ENCODE measurements at places on chromosomes 5 and 9.

DNA sequence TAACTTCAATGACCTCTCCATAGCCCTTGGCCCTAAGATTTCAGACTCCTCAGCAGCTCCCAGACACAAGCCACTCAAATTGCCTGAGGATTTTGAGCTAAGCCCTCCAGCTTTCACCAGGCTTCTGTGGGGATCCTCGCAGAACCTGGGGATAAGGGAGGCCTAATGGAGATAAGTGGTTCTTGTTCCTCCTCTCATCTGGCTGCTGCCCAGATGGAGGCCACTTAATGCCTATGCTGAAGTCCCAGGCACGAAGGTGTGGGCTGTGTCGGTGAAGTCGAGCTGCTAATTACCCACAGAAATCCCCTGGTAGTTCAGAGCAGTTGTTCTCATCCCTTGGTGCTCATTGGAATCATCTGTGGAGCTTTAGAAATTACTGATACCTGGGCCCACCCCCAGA is 10.3 kb upstream of the FAT2 start:
- no peak for DNase-seq

- no peak for DNase-seq
Observed at GRCh38 chr5:165497707-165498106, 1992.3 kb downstream of the MAT2B start.

- no peak for DNase-seq
Observed at GRCh38 chr9:124021385-124021769, 9.8 kb downstream of the LHX2 start.

DNA sequence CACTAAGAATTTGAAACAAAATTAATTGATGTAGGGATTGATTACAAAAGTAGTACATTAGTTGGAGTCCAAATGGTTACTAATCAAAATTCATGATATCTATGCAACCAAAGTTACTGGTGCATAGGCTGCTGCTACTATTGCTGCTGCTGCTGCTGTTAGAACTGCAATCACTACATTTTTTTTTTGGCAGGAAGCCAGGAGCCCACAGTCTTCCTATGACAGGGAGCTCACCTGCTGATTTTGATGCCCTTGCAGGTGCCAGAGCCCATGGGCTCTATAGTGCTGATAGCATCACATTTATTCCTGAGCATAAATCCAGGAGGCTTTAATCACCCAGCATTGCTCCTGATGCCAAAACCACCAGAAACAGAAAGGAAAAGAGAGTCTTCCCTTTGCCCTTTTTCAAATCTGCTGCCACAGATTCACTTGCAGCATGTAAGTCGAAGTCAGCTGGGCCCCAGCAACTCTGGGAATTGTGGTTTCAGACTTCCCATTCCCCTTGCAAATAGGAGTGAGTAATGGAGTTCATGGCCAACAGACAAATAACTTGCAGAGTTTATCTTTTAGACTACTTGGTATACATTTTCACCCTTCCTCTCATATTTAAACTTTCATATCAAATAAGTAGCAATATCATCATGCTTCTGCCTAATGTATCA is 17.6 kb downstream of the SLCO6A1 start:
- DNase-seq, result no peak

GRCh38 chr5:89199306-89199705 is 316.3 kb upstream of the MEF2C start:
- no peak for DNase-seq

DNA sequence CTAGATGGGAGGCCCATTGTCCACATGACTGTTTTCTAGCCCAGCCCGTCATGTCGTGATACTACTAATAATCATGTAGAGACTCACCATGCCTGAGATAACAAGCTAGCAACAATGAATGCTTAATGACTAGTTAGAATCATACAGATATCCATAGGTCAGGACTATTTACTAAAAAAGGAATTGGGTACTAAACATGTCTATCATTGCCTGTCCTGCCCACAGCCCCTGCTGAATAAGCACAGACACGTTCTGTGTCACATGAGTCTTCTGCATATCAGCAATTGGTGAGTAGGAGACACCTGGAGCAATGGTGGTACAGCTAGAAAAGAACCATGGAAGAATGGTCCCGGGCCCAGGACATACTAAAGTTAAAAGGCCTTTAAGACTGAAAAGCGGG is 18.0 kb downstream of the FRRS1L start:
- no peak for DNase-seq

DNA sequence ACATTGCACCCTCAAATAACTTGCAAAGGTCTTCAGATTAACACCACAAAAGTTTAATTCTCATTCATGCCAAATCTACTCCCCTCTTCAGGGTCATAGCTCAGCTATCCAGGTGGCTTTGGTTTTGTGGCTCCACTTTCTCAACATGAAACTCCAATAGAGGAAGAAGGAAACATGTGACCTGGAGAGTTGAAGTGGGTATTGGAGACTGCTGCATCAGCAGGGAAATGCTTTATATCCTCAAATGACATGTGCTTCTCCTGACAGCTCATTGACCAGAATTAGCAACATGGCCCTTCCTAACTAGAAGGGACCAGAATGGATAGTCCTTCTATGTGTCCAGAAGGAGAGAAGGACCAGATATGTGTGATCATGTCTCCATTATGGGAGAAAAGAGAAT is 73.6 kb downstream of the TLR4 start:
- DNase-seq, result no peak

DNA sequence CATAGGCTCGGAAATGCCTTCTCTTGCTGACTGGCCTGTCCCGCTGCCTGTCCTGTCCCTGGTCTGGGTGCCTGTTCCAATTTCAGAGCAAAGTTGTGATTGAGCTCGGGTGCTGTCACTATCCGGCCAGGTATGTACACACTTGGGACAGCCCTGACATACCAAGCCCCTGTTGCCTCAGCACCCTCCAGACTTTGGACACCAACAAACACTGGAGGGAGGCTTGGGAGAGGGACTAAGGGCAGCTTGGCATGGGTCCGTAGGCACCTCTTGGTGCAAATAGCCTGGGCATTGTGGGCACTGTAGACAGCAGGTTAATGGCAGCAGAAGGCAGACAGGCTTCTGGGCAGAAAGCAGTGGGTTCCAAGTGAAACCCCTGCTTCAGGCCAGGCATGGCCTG is 86.3 kb upstream of the SEMA6A start:
- no peak for DNase-seq
